Renal cortical epithelial cell (primary cell): ENCODE measurements at places on chromosomes 12 and 14. TPM values are rescaled to one million over a fixed set of nuclear protein-coding genes. Genes with fewer than 3 reads are reported as not detected.

CLEC2A gene
- not detected in 2 replicates for total RNA-seq

- DNase-seq: no peak
These were observed 384.2 kb downstream of the ZFP36L1 start for GRCh38 chr14:68408680-68409079.

DNA sequence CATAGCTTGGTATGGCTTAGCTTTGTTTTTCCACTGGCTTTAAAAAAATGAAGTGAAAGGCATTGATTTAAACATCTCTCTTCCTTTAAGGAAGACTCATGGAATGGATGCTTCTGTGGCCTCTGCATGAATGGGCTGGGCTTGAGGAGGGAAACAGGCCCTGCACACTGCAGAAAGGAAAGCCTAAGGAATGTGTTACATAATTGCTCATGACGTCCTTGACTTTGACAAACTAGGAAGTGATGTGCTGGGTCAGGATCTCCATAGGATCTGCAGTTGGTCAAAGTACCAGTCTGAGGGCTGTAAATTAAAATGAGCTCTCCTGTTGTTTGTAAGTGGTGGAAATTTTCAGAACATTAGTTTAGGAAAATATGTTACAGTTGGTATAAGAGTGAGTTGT, 12.7 kb downstream of the SAMD4A start:
- peak; percentile 51 for DNase-seq

DNA sequence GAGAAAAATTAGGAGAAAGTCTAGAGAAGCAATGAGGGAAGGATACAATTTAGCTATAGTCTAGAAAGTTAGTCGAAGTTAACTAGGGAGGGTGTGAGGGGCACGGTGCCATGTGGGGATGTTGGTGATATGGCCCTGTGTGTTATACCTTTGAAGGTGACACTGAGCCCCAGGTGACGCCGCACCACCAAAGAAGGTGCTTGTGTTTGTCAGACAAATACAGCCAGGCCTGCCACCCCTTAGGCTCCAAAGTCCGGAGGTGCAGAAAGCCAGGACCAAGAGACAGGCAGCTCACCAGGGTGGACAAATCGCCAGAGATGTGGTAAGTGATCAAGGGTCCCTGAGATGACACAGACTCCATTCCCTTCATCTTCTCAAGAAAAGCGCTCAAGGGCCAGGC, 1.1 kb downstream of the C1S start:
- no peak for DNase-seq
